ENCODE measurements at places on chromosomes 12 and 14. TPM values are rescaled to one million over a fixed set of nuclear protein-coding genes. Genes with fewer than 3 reads are reported as not detected.

SLC6A15 gene
- 3.2 TPM for total RNA-seq

SYNDIG1L gene
- not detected for total RNA-seq

EML5 gene
- 0.40 TPM for total RNA-seq

MAPK1IP1L gene
- total RNA-seq = 108 TPM

TCTN1 gene
- 32.9 TPM for total RNA-seq

ATG2B gene
- total RNA-seq = 6.8 TPM

FSCB gene
- total RNA-seq = not detected

KRT6C gene
- not detected for total RNA-seq

BICDL1 gene
- total RNA-seq = 3.8 TPM

ASCL1 gene
- not detected for total RNA-seq

NOS1 gene
- 0.70 TPM for total RNA-seq

RIC8B gene
- 8.2 TPM for total RNA-seq

CCDC175 gene
- not detected for total RNA-seq

EPYC gene
- total RNA-seq = not detected

OTOGL gene
- total RNA-seq = not detected

KRT71 gene
- not detected for total RNA-seq

KLRC1 gene
- not detected for total RNA-seq
